ENCODE measurements at places on chromosomes 11 and 22.

DNA sequence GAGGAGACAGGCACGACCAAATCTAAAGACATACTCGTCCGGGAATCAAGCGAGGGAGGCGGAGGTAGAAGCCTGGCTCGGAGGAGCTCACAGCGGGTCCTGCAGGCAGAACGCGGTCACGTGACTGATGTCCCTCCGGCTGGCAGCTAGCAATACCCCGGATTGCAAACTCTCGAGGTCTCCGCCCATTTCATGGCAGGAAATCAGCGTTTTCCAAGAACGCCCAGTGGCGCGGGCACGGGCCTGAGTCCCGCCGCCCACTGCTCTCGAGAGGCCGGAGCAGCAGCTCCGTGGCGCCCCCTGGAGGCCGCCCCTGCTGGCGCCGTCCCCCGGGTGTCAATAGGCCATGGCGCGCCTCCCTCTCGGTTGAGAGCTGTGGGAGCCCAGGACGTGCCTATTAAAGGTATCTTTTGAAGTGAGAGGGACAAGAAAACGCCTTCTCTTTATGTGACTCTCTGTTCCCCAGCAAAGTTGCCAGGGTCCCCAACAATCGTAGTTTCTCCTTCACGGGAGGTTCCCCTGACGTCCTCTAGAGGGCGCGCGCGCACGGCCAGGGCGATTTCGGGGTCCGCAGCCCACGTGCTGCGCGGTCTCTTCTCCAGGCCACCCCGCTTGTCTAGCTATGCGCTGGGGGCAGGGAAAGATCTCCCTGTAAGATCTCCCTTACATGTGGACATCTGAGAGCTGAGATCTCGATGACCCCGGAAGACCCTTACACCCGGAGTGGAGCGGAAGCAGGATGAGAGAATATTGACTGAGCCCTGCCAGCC lies 37.3 kb upstream of the RBFOX2 start:
- peak; percentile 34 for DNase-seq

DNA sequence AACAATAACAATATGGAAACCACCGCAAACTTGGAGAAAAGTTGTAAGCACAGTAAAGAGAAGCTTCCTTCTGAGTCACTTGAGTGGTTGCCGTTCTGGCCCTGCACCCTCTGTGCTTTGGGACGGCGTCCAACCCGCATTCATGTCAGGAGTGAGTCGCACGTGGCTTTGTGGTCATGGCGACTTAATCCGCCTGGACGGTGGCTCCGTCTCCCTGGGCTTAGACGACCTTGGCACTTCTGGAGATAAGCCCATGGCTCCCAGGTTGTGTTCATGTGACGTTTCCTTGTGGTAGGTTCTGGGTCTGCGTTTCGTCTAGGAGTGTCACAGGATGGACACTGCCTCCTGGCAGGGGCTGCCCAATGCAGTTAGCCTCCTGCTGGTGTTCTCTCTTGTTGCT lies 40.5 kb downstream of the TPCN2 start:
- no peak for DNase-seq

- no peak for DNase-seq
Observed at GRCh38 chr22:38464992-38465672, 2.8 kb upstream of the KDELR3 start.

DNA sequence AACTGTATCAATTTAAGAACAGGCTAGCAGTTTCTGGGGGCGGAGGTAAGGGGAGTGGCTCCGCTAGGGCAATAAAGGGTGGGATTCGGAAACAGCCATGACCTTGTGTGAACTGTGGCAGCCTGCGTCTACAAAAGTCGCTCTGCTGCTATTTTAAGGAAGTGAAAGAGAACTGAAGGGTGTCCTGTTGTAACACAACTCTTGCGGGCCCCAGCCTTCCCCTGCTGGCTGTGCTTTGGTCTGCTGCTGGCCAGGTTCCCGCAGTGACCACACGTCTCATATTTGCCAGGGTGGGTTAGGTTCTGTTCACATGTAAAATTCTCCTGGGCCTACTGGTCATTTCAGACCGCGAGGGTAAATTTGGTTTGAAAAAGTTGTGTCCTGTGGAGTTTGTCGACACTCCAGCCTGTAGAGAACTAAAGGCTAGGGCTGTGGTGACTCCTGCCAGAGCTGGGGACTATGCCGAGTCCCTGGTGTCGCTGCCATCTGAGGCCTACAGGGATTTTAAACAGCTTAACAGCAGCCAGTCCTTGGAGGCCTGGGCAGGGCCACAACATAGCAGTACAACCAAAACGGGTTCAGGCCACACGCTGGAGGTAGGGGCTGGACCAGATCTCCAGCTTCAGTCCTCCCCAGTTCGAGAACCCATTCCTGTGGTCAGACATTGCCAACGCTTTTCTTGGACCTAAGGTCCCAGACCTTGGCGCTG lies 1.1 kb upstream of the PPFIBP2 start:
- no peak for DNase-seq

DNA sequence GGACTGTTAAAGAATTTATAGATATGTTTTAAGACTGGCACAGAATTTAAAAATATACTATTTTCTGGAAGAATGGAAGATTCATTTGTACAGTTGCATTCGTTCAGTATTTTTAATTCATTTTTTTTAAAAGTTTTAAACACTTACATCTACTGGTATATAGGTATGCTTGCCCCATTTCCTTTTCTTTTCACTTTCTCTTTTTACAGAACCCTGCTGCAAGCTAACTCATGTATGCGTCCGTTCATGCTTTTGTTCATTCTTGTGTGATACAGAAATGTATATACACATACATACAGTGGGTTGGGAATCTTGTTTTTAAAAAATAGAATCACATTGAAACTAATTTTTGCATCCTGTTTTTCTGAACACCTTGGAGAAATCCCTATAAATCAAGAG lies 31.0 kb downstream of the PACS1 start:
- no peak for DNase-seq

GRCh38 chr11:2302896-2303626 lies 1.2 kb downstream of the TSPAN32 start:
- DNase-seq = no peak

GRCh38 chr11:128718064-128718463 lies 24.2 kb downstream of the FLI1 start:
- no peak for DNase-seq

DNA sequence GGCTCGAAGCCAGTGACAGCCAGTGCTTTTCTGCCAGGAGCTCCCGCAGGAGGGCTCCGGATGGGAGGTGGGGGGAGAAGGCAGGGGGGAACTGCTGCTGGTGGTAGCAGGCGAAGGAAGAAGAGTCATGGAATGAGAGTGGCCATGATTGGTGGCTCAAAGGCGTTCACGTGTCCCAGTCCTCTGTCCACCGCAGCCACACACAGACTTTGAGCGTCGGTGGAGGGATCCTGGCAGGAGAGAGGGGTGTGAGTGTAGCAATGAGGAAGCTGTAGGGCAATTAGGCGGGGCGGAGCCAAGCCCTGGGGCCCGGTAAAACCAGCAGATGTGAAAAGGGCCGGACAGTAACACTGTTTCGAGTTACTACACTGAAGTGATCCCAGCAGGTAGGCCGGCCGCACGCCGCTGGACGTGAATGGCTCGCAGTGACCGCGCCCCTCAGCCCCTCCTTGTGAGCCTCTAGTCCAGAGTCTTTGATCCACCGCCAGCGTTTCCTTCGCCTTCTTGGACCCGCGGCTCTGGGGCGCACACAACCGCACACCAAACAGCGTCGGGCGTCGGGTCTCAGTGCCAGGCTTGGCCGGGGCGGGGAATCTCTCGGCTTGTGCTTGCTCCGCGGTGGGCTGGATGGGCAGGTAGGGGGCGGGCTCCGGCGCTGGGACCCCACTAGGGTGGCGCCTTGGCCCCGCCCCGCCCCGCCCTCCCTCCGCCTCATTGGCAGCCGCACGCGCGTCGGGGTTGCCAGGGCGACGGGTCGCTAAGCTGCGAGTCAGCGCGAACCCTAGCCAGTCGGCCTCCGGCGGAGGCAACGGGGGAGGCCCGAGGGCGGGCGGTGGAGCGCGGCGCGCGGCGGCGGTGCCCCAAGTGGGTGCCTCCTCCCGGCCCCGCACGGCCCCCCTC lies at the start of gene LRRC10B:
LRRC10B (plus strand) TSS at position 788 of the 900 bp plus-strand sequence. CDS start 250 bp downstream, outside the sequence.
- DNase-seq = no peak

- DNase-seq = no peak
Observed at GRCh38 chr22:49355211-49355920, 472.3 kb downstream of the BRD1 start.

GRCh38 chr11:33320016-33320813 lies 63.0 kb downstream of the HIPK3 start:
- no peak for DNase-seq

DNA sequence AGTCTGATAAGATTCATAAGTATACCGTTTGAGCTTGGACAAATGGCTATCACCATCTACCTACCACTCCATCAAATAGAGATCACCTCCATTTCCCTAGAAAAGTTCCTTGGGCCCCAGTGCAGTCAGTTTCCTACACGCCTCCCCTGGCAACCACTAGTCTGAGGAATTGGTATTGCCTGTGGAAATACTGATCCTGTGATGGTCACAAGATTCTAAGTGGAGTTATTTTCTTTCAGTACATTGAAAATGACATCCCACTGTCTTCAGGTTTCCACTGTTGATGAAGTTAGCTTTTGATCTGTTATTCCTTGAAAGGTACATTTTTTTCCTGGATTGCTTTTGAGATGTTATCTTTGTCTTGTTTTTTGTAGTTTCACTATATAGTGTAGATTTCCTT lies 4.6 kb upstream of the ACCSL start:
- DNase-seq = no peak

GRCh38 chr11:33534575-33534974 lies 166.1 kb downstream of the C11orf91 start:
- no peak for DNase-seq

GRCh38 chr11:66242095-66242765 lies 26.2 kb upstream of the RAB1B start:
- DNase-seq = no peak

- no peak for DNase-seq
Observed at GRCh38 chr11:62307950-62308349, 9.1 kb upstream of the SCGB1D4 start.
